ENCODE measurements at places on chromosomes 4 and X.

DNA sequence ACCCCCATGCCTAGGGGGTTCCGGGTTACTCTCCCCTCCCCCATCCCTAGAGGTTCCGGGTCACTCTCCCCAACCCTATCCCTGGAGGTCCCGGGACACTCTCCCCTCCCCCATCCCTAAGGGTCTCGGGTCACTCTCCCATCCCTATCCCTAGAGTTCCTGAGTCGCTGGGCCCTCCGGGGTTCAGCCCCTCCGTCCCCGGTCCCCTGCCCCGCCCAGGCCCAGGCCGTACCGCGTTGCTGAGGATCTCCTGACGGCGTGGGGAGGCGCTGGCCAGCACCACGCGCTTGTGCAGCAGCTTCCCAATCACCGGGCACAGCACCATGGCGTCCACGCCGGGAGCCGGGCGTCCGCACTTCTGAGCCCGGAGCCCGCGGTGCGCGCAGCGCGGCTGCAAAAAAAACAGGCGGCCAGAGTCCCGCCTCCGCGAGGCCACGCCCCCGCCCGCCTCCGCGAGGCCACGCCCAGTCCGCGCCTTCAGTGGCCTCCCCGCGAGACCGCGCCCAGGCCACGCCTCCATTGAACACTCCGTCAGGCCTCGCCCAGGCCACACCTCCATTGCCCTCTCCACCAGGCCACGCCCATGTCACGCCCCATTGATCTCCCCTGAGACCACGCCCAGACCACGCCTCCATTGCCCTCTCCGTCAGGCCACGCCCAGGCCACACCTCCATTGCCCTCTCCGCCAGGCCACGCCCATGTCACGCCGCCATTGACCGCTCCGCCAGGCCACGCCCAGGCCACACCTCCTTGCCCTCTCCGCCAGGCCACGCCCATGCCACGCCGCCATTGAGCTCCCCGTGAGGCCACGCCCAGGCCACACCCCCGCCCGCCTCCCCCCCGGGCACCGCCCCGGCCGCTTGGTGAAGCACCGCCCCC, at the start of gene ASMTL:
TSS of gene ASMTL (minus strand) at position 394 of the 879 bp plus-strand sequence. CDS start at position 325, 69 bp downstream.
- peak; percentile 100 for DNase-seq

DNA sequence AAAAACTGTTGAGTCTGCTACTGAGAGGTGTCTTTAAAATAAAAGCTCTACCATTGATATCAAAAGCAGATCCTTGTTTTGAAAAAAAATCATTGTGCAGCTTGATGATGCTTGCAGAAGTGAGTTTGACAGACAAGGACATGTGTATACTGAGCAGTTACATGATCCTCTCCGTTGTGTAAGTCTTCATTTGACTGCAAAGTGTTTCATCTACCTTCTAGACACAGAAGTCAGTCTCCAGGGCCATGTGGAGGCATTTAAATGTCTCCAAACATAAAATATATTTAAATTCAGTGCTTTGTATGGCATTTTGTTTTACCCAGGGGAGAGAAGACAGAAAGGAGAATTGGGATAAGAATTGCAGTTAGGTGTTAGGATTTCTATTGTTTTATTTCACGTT, 107.8 kb upstream of the MYOZ2 start:
- no peak for DNase-seq

DNA sequence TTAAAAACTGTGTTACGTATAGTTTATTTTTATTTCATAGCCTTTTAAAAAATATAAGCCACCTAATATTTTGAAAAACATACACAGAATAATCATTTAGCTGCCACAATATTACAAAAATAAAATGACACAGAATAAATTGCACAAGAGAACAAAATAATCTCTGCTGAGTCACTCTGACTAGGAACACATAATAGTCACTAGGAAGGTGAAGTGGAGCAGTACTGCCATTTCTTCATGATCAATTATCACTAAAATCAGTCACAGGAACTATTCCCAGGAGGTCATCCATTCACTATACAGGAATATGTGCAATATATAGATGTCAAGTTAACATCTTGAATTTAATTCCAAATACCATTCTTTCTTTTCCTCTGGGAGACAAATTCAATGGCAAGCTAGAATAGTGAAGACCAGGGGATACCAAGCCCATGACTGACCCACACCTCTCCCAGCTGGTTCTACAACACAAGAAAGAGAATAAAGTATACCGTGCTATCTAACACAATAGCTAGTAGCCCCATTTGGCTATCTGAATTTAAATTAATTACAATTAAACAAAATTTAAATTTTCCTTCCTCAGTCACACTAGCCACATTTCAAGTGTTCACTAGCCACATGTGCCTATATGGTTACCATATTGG, 5.9 kb downstream of the SMIM43 start:
- DNase-seq, result no peak

DNA sequence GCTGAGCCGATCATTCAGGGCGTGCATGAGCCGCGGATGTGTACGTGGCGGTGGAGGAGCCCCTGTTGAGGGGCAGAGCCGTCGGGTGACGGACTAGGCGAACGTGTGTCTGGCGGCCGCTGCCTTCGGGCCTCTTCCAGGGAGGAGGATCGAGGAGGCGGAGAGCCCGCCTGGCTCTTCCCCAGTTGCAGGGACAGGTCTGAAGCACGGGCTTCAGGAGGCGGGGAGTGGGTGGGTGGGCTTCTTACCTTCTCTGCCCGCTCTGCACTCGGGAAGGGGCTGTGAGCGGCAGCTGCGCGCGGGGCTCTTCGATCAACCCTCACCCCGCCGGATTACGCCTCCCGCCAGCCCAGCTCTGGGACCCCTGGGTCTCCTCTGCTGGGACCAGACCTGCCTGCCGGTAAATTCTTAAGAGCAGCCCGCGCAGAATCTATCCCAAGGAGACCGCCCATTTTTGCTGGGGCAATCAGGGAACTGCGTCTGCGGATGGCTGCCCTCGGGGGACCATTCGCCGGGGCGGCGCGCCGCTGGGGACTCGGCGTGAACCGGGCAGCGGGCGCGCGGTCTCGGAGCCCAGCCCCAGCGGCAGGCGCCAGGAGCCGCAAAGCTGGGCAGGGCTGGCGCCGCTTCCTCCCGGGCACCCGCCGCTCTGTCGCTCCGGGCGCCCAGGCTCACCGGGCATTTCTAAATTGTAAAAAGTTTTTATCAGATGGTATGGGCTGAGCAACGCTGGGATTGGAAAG, 4.9 kb downstream of the PLAC8 start:
- peak; percentile 58 for DNase-seq

DNA sequence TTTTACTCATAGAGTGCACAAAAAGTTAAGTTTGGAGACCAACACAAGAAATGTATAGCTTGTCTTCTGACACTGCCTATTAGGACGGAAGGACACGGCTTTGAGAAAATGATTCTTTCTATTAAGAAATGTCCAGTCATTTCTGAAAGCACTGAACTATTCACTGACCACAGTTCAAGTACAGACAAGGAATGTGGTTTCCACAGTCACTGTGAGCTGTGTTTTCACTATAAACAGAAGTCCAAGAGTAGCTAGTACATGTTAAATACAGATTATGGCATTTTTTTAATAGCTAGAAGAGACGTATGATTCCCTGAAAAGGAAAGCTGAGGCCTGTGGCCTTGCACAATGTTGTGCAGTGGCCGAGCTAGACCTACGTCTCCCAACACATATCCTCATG, 115.1 kb upstream of the GPM6A start:
- DNase-seq, result no peak

GRCh38 chr4:174579421-174579820, 57.1 kb upstream of the HPGD start:
- no peak for DNase-seq

DNA sequence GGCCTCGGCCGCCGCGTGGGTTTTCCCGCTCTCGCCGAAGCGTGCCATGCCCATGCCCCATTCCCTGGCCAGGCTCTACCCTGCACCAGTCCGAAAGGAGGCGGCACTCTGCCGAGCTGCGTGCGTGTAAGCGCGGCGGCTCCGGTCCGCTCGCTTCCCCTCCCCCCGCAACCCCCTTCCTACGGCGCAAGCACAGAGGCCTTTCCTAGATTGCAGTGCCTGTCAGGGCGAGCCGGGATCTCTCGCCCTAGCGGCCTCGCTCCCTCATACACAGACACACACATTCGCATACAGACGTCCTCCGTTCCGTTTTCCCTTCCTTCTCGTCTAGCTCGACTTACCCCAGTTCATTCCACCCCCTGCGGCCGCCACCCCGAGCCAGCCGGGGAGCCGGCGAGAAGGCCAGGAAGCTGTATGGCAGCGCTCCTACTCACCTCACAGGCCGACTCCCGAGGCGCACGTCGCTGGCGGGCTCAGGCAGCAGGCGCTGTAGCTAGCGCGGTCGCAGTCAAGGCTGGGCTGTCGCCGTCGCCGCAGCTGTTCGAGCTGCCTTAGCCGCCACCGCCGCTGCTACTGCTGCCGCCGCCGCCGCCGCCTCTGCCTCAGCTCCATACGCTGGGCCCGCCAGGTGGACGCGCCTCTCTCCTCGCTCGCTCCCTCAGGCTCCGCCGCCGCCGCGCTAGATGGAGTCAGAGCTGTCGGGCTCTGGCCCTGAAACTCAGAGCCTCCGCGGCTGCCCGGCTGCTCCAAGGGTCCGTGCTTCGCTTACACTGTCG, 615 bp downstream of the NEXMIF start:
- peak; percentile 42 for DNase-seq

- DNase-seq, result no peak
Observed at GRCh38 chrX:37722595-37722994, 37.0 kb downstream of the XK start.

GRCh38 chrX:7054219-7055216, 93.0 kb upstream of the STS start:
- DNase-seq, result no peak

- no peak for DNase-seq
Observed at GRCh38 chr4:12458621-12459020, 1025.5 kb downstream of the RAB28 start.

- no peak for DNase-seq
Observed at GRCh38 chr4:113169368-113169767, 119.9 kb downstream of the ANK2 start.

DNA sequence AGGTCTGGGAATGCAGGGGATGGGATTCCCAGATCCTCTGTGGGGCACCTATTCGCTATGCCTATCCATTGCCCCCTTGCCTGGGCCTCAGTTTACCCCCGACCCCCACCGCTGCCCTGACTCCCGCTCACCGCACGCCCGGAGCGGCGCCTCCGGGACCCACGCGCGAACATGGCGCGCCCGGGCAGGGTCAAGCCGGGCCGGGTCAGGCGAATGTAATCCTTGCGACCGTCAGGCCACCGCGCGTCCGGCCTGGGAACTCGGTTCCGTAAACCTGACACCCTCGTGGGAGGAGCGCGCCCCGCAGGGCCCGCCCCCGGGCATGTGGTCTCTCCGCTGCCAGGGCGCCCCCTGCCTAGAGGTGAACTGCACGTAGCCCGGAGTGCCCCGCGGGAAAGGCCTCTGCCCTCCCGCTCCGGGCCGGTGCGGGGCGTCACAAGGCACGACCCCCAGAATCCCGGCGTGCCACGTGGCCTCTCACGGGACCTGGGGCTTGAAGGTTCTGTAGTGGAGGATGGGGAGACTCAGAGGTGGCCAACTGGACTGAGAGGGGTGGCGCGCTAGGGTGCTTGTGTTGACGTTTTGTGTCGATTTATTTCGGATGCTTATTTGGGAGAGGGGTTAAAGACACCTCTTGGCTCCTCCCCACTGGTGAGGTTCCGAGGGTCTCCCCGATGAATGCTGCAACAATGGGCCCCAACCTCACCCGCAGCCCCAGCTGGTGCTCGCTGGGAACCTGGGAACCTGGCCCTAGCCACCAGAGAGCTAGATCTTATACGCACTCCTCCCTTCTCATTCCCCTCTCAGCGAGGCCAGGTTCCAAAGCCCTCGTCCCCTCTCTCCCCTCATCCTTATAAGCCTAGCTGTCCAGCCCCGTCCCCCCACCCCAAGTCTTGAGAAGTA, at the start of gene PRICKLE3:
TSS of gene PRICKLE3 (minus strand) at position 249 of the 903 bp plus-strand sequence. CDS start at position 173, 76 bp downstream.
- peak; percentile 80 for DNase-seq

GRCh38 chrX:8647176-8647575, 84.8 kb downstream of the ANOS1 start:
- DNase-seq, result no peak

DNA sequence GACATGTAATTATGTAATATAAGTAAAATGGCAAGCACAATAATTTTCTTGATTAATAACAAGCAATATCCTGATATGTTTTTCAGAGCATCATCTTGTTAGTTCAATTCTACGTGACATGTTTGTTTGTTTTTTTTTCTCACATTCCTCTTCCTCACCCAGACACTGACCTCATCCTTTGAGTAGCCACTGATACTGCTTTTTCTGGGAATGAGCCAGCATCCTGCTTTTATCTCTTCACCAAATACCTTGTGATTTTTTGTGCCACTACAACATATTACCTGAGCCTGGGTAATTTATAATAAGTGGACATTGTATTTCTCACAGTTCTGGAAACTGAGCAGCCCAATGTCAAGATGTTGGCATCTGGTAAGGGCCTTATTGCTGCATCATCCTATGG, 484.0 kb downstream of the NAF1 start:
- no peak for DNase-seq

- DNase-seq, result no peak
Observed at GRCh38 chrX:40462795-40463194, 118.0 kb upstream of the ATP6AP2 start.

DNA sequence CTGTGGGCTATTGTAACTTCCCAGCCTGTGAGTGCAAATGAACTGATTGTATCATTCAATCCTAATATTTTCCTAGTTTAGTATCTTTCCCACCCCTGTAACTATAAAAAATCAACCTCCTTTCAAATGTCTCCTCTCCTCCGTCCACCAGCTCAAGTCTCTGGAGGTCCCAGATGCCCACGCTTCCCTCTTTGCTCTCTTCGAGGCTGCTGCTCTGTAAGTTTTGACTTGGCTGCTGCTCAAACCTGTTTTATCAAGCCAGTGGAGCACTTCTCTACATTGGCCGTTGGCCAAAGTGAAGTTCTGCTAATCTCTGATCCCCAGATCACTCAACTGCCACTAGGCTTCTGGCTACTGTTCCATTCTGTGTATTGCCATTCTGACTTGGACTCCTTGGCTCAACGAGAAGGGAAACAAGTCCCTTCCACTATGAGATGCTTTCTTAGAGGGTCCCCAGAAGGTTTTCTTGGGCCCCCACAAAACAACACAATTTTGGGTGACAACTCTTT, 60.7 kb upstream of the RAPGEF2 start:
- no peak for DNase-seq

DNA sequence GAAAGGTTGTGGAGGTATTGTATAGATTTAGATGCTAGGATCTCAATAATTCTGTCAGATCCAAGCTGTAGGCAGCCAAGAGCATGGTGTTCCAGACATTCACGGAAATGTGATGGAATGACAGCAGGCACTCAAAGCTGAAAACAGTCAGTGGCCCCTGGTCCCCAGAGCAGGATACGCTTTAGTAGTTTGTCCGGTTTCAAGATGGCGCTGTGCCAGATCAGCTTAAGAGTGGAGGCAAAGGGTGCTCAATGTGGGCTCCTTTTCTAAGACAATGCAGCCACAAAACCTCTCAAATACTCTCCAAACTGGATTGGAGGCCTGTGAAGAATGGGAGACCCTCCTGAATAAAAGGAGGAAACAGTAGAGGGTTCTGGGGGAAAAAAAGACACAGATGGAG, 291.2 kb upstream of the HS3ST1 start:
- no peak for DNase-seq

DNA sequence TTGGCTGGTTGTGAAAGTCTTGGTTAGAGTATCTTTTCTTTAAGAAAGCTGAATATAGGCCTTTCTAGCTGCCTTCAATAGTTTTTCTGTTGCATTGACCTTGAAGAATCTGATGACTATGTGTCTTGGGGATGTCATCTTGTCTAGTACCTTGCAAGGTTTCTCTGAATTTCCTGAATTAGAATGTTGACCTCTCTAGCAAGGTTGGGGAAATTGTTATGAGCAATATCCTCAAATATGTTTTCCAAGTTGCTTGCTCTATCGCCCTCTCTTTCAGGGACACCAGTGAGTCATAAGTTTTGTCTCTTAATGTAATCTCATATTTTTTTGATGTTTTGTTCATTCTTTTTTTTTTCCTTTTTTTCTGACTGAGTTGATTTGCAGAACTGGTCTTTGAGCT, 194.7 kb downstream of the RAB28 start:
- no peak for DNase-seq
